ENCODE measurements at places on chromosomes 16 and 17.

DNA sequence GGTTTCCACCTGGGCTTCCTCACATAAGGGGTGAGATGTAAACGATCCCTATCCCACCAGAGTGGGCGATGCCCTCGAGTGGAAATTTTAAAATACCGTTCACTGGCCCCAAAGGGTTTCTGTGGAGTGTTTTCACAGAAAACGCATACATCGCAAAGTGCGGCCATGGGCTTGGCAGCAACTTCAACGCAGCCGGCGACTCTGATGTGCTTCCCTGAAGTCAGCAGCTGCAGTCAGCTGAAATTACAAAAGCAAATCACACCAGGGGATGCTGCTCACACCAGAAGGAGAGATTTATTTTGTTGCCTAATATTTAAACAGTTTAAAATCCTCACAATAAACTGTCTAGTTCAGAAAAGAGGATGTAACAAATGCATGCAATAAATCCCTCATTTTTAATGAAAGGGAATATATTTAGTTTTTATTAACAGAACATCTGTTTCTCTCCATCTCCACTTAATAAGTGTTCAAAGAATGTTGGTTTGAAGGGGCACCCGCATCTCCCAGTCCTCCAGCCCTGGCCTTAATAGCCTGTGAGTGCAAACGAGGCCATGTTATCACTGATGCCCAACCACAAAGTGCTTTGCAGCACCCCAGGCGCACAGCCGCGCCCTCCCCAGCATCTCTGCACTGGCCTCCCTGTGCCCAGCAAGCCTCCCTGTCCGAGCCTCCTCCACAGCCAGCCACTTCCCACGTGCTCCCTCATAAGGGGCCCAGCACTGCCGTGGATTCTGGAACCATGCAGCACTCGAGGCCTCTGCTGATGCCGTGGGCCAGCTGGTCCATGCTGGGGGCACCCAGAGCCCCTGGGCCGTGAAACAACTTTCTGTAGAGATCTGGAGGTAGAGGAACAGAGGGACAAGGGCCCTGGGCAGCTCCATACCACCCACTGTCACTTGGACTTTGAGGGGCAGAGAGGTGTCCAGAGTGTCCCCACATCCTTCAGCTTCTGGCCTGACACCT is 17.3 kb upstream of the XYLT2 start:
- no peak for DNase-seq

DNA sequence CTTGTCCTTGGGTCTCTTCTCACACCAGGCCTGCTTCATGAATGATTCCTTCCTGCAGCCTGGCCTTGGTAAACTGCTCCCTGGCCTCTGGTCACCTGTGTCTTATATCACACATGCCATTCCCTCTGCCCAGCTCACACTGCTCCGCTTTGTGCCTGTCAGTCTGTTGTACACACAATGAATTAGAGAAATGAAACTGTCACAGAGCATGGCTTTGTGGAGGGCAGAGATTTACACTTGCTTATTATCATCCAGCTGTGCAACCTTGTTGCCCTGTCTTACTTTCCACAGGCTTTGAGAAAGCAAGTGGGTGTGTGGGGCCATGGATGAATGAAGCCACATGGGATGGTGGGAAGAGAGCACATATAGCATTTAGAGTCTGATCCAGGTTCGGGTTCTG is 22.4 kb downstream of the ALDH3A2 start:
- no peak for DNase-seq

GRCh38 chr17:13222975-13223374 is 205.1 kb upstream of the ELAC2 start:
- DNase-seq: no peak

GRCh38 chr16:21265104-21265837 is 12.8 kb downstream of the CRYM start:
- DNase-seq: no peak

GRCh38 chr16:49869731-49870130 is 13.8 kb upstream of the ZNF423 start:
- no peak for DNase-seq

DNA sequence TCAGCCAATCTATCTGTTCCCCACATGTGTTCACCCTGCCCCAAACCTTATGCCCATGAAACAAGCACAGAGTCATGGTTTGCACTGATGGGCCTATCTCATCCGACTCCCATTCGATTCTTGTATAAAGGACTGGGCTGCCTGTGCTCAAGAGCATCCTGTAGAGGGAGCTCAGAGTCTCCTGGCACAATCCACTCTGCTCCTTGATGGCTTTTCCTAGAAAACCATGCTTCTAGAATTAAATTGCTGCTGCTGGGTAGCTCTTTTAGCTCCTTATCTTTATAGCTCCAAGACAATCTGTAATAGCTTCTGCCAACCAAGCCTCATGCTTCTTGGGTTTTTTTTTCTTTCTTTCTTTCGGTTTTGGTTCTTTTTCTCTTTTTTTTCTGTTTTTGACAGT is 9.7 kb downstream of the ZNF19 start:
- DNase-seq: no peak

DNA sequence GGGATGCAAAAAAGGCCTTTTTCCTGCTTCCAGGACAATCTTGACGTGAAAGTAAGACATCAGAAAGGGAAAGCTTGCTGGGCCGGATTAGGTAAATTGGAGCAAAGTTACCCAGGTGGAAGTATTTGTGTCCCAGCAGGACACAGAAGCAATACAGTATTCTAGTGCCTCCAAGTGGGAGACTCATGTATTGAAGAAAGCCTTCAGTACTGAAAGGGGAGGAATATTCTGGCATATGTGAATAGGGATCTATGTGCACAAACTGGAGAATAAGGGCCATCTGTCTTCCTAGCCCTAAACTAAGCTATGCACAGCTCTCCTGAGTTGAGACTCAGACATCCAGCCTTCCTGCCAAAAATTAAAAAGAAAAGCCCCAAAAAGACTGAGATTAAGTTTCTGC is 327.3 kb upstream of the CDH8 start:
- no peak for DNase-seq

- DNase-seq: no peak
Measured at GRCh38 chr16:66471716-66472393, 44.8 kb downstream of the BEAN1 start.

DNA sequence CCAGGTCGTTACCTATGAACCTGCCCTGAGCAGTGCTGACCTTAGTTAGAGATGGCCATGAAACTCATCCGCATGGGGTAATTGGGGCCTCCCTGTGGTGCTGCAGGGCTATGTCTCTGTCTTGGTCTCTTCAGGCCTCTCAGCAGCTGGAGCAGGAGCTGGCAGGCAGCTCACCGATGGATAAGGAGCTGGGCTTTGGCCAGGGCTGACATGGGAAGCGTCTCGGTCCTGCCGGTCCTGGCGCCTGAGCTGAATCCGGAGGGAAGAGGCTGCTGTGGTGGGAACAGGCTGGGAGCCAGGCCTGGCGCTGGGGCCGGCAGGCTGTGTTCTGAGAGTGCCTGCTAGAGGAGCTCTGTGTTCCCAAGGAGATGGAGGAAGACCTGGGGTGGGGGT is 10.1 kb downstream of the IL32 start:
- DNase-seq: no peak

GRCh38 chr17:27525316-27525715 is 69.1 kb downstream of the KSR1 start:
- no peak for DNase-seq

DNA sequence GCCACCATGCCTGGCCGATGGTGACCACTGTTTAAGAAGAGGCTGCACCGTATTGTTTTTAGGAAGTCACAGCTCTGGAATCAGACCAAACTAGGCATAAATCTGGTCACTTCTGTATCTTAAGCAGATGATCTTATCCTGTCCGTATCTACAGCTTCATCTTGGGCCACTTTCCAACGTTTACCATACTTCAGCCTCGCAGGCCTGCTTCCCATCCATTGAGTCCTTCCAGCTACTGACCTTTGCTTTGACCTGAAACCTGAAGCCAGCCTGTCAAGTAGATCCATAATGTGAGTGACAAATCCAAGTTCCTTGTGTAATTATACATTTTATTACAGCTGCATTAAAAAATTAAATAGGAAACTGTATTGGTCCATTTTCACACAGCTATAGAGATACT is 1033.0 kb downstream of the CDH11 start:
- DNase-seq: no peak

GRCh38 chr16:83809092-83809491 is 1.3 kb downstream of the HSBP1 start:
- DNase-seq: no peak

DNA sequence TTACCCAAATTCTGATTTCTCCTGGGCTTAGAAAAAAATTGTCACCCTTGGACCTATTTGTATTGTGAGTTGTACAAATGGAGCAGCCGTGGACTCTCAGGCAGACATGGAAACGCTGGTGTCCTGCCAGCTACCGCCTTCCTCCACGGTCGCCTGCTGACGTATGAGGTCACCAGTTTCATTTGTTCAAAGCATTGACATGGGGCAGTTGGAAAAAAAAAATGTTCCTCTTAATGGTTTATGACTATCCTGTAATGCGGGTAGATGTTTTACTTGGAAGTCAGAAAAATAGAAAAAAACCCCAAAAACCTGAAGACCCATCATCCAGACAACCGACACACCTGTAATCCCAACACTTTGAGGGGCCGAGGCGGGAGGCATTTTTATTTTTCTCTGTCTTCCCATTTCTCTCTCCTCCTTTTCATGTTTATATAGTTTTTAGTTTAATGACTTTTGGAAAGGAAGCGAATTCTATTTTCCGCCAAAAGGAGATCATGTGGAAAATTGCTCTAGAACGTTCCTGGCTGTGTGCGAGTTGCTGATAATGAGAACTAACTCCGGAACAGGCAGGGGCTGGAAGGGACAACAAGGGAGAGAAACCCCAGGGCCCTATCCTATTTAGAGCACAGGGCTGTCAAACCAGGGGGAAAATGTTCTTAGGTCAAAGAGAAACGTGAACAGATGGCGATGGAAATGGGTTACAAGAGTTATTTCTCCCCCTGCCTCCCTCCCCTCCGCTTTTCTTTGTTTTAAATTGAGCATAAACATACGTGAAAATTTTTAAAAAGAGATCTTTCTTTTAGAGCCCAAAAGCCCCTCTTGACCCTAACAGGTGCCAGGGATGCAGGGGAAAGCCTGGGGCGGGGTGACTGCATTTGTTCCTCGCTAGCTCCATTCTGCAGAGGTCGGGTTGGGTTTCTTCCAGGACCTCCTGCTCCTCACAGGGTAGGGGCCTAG is 13.7 kb downstream of the DNAH17 start:
- DNase-seq: no peak

- DNase-seq: no peak
Measured at GRCh38 chr16:86726340-86726739, 148.0 kb downstream of the FOXL1 start.

GRCh38 chr16:75099738-75100602 is 16.6 kb downstream of the LDHD start:
- no peak for DNase-seq

GRCh38 chr16:68267612-68268405 is 3.5 kb downstream of the SLC7A6 start:
- DNase-seq: no peak

DNA sequence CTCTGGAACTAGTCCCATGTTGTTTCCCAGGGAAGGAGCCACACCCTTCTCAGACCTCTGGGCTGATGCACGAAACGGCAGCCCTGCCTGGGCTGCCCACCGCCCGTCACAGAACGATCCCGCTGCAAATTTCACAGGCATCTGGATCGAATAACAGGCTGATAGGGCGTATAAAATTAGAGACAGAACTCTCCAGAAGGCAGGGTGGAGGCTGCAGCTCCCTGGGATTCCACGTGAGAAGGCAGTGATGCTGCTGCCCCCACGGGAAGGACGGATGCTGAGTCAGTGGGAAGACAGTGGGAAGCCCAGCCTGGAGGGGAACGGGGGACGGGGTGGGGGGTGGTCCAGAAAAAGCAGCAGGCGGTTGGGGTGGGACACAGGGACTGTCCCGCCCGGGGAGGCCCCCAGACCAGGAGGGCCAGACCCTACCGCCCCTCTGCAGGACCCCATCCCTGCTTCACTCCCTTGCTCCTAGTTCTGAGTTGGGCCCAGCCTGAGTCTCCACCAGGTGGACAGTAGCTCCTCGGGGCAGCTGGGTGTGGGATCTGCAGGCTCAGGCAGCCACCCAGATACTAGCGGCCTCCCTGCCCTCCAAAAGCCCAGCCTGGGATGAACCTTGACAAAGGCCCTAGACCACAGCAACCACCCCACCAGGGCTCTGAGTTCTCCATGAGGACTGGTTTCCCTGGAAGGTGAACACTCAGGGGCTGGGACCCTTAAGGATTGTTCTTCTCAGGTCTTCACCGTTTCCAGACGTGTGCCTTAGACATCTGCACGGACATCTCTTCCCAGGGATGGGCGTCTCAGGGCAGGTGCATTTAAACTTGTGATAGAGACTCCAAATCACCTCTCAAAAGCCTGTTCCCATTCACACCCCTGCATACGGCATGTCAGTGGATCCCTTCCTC is 117.8 kb downstream of the METRNL start:
- no peak for DNase-seq

GRCh38 chr16:46986896-46987295 is 13.4 kb upstream of the DNAJA2 start:
- no peak for DNase-seq
